Brain microvascular endothelial cell (primary cell): ENCODE measurements at places on chromosomes 6 and 20.
A peak's percentile ranks its signal among the peaks of the same experiment; 100 is the strongest.

DNA sequence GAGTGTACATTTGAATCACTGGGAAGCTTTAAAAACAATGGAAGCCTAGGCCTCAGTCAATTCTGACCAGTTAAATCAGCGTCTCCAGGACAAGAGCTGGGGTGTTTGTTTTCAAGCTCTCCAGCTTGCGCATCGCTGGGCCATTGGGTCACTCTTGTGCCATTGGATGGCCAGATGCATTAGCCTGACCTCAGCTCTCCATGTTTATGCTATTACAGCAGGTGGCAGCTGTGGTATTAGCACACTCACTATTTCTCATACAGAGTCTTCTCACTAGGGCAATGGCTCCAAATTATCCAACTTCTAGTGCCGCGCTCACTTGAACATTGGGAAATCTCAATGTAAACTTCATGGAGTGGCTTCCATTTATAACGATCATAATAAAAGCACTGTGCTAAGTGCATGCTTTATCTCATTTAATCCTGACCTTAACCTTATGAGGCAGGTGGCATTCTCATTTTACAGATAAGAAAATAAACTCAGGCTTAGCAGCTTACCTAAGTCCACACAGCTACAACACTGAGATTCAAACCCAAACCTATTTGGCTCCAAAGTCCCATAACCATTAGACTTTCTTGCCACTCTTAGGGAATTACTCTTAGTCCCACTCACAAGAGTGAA, 108.8 kb downstream of the PPP1R14C start:
- no peak for DNase-seq

DNA sequence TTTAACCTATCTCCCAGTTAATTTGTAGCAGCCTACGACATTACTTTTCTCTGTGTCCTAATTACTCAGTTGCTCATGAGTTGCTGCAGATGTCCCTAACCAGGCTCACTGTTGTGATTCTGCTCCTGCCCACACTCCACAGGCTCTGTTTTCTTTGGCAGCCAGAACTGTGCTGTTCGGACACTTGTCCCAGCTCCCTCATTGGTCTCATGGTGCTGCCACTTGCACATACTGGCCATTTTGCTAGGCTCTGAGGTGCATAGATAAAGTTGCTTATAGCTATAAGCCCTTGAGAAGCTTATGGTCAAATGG, 55.0 kb downstream of the NOX3 start:
- no peak for DNase-seq

GRCh38 chr6:106630366-106630765, 988 bp downstream of the QRSL1 start:
- DNase-seq: no peak

DNA sequence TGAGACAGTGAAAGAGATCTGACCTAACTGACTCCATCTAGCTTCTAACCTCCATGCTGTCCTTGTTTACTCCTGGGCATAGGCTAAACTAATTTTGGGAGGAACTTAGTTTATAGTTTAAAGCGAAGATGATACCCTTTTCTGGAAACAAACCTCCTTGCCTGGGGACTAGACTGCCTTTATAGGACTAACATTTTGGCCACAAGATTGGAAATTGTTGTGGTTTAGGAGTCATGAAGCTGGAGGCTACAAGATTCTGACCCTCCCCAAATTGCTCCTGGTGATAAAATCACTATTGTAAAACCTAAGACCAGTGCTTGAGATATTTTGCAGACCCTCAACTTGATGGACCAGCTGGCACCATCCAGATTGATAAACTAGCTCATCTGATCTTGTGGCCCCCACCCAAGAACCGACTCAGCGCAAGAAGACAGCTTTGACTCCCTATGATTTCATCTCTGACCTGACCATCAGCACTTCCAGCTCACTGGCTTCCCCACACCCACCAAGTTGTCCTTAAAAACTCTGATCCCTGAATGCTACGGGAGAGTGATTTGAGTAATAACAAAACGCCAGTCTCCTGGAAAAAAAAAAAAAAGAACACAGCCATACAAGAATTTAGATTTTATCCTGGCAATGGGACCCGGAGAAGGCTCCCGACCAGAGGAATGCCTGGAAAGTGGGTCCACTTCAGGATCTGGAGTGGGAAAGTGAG, 63.0 kb downstream of the ABHD12 start:
- no peak for DNase-seq

DNA sequence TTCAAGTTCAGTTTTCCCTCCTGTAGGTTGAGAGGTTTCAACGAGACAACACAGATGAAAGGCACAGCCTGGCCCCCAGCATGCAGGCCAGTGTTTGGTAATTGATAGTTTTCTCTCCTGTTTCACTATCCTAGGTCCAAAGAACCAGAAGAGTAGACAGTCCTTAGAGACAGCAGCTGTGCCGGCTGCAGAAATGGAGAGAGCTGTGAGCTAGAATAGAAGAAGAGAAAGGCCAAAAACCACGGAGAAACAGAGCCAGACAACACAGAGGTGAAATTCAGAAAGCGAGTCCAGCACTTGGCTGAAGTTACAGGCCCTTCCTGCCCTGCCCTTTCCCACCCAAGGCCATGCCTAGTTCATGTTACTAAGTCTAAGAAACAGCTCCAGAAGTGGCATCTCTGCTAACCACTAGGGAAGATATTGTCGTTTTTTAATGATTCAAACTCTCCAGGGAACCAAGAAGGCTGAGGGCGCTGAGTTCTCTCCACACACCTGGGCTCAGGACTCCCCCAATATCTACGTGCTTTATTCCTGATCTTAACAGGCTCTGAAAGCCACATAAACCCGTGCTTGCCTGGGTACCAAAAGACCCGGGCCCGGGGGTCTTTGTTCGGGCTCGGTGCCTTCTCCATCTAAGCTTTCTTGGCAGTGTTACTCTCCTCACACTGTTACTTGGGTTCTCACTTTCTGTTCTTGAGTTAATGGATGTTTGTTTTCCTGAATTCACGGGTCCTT, 16.5 kb upstream of the RBPJL start:
- DNase-seq: no peak

GRCh38 chr6:137105375-137105774, 60.6 kb upstream of the IL20RA start:
- DNase-seq: no peak

DNA sequence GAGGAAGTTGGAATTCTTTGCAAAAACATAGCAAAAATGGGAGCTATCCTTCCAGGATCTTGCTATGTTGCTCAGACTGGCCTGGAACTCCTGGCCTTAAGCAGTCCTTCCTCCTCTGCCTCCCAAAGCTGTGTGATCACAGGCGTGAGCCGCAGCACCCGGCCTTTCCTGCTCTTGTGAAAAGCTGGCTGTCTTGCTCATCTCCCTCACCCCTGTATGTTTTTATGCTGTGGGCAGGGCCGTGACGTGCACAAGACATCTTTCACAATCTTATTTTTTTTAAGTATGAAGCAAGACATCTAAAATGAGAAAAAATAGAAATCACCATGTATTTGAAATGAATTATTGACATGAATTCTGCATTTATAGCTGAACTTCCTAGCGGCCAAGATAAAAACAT, 110.4 kb downstream of the SAMD5 start:
- DNase-seq: no peak

DNA sequence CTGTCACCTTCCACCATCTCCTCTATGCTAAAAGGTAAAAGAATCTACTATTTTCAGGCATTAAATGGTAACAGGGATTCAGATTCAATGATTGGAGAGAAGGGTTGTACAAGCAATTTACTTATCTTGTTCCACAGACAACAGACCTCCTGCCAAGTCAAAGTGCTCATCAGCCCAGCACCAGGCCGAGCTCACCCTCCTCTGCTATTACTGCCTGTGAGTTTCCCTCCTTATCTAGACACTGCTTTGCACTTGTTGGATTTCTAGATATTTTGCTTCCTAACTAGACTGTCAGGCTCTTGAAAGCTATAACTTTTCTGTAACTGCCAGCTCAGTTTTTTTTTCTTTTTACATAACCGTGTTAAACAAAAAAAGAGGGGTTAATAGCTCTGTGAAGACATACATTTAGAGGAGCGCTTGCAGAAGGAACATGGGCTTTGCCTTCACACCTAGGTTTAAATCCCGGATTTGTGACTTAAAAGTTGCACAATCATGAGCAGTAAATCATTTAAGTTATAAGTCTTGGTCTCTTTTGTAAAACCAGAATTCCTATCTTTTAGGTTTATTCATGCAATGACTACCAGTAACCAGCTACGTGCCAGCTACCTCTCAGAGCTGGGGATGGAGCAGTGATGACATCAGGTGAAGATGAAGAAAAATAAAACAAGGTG, 1.1 kb upstream of the FAM162B start:
- DNase-seq: no peak

GRCh38 chr20:15060265-15061060, 723.1 kb upstream of the FLRT3 start:
- no peak for DNase-seq

DNA sequence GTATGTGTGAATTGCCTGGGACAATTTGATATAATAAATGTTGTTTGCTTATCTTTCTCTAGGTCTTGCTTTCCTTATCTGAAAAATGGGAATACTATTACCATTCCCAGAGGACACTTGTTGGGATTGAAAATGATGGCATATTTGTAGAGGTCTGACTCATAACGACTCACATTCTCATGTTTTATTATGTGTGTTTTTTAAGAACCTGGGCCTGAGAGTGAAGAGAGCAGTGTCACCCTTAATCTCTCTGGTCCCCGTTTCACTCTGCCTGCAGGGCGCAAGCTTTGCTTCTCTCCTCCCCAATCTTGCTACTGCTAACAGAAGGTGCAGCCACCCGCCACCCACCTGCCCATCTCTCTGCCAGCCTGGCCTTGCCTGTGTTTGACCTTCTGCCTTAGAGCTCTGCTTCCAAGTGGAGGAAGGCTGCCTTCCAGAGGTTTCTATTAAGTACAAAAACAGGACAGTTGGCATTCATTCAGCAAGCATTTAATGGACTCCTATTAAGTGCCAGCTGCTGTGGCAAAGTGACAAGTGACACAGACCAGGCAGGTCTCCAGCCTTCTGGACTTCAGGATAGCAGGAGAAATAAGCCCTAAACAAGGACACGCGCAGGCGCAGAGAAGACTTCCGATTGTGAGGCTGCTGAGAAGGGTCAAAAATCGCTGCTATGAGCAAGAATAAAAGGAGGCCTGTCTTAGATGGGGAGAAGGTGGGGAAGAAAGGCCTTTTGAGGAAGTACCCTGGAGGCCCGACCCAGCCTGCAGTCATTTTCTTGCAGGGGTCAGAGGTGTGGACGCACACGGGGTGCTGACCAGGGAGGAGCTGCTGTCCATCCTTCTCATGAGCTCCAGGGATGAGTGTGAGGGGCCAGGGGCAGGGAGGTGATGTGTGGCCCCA, 112.5 kb downstream of the JPH2 start:
- peak; percentile 28 for DNase-seq
